ENCODE measurements at places on chromosomes 3 and 15.

DNA sequence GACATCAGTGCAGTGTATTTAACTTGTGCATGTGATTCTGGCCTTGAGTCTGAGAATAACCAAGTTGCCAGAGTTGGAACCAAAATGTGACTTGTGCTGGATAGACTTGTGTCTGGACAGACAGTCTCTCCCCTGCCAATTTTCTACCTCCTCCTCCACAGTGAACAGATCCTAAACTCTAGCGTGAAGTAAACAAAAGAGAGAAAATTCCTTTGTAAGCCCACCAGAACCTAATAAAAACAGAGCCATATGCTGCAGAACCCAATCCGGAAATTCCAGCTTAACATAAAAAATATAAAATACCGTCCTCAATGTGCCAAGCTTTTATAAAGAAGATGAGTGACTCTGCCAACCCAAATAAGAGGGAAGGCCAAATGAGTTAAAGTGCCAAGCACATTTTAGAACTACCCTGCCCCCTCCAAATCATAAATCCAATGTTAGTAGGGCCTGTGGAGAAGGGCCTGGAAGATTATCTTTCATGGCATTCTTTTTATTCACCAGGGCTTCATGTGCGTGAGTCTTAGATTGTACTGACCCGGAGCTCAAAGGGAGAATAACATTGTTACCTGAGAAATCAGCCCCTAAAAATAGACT lies 344.6 kb upstream of the PROK2 start:
- DNase-seq, result no peak

GRCh38 chr3:109532257-109533216 lies 195.2 kb upstream of the DPPA4 start:
- DNase-seq, result peak; percentile 19

- DNase-seq, result peak; percentile 41
Observed at GRCh38 chr3:186520957-186521842, 23.0 kb downstream of the CRYGS start.

DNA sequence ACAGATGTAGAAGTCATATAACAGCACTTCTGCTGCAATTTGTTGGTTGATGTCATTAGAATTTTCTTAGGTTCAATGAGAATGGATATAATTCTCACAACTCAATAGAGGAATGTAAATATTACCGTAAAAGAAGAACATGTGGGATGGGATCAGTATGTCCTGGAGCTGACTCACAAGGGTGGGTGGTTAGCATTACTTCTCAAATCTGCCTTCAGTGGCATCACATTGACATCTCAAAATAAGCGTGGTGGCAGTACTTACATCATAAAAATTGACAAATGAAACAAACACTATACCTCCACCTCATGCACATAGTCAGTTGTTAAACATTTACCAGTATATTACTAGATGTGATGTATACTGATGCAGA lies 1068.0 kb upstream of the CADM2 start:
- no peak for DNase-seq

DNA sequence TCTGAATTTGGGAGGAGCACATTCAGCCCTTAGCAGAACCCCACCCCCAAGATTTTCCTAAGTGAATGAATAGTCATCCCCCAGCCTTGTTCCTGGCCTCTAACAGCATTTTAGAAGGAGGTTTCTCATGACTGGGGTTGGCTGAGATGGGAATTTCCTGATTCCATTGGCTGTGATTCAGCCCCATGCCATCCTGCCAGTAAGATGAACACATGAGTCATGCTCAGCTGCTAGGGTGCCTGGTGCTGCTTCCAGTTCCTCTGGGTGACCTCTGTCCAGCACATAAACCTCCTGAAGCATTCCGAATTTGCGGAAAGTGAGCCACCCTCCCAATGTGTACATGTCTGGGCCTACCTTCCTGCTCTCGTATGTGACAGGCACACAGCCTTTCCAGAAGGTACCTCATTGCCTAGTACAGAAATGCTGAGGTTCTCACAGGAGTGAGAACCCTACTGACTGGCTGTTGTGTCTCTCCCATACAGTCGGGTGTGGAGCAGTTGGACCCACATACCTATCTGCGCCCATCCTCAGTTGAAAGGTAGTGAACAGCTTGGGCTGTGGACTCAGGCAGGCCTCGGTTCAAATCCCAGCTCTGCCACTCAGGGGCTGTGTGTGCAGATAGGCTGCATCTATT lies 91.7 kb downstream of the APBA2 start:
- no peak for DNase-seq

DNA sequence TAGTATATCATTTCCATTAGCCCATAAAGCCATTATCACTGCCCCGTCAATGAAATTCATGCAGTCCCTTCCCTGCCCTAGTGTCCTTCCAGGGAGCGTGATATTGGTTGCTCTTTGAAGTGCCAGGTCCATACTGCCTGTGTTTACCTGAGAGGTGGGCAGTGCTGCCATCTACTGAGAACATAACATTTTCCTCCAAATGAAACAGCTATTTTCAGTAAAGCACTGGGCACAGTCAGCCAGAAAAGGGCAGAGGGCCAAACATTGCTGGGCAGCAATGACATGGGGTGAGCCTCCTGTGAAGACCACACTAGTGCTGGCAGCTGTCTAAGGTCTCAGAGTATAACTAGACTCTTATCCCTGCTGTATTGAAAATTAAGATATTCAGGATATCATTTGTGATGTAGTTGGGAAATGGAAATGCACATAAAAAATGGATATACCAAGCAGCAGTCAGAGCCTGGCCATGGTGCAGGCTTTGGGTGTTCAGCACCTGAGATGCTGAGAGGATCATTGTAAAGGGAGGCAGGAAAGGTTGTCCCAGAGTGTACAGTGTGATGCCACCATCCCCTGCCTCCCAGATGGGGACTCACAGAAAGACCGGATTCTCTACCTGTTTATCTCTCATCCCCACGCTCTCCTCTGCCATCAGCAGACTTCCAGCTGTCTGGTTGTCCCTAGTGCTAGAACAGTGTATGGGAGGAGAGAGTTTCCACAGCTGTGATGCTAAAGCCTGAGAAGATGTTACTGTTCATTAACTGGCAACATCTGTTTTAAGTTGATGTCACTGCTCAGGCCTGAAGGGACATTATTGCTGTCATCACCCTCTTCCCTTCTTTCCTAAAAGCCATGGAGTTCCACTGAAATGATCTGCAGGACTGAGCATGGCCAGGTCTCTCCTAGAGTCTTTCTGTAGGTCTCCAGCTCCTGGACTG lies 108.8 kb downstream of the ARNT2 start:
- no peak for DNase-seq

- DNase-seq, result no peak
Observed at GRCh38 chr3:188568736-188569135, 414.8 kb downstream of the LPP start.

GRCh38 chr3:106582151-106582550 lies 713.3 kb upstream of the CBLB start:
- no peak for DNase-seq

DNA sequence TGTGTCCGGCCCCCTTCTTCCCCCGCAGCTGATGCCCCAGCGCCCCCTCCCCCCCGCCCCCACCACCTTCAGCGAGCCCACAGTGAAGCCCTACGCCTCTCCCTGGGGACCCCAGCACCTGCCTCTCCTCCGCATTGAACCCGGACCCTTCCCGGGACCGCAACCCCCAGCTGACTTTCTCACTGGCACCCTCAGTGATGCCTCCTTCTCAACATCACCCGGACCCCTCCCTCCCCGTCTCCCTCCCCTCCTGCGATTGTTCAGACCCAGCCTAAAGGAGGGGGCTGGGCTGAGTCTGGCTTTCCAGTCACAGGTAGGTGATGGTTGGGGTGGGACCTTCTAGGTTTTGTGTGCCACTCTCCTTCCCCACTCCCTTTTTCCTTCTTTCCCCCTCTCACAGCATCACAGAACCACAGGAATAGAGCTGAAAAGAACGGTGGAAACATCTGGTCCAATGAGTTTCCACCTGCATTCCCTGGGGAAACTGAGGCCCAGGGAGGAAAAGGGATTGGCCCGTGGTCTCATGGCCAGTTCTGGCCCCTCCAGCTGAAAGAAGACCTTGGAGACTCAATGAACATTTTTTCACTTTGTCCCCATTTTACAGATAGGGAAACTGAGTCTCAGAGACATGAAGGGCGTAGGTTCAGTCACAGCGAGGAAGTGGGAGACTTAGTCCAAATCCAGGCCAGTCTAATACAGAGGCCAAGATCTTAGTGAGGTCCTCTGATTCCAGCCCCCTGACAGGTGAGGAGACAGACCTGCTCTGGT lies 828 bp downstream of the CAND2 start:
- DNase-seq, result no peak

- no peak for DNase-seq
Observed at GRCh38 chr3:24160424-24161095, 215.5 kb downstream of the NR1D2 start.

DNA sequence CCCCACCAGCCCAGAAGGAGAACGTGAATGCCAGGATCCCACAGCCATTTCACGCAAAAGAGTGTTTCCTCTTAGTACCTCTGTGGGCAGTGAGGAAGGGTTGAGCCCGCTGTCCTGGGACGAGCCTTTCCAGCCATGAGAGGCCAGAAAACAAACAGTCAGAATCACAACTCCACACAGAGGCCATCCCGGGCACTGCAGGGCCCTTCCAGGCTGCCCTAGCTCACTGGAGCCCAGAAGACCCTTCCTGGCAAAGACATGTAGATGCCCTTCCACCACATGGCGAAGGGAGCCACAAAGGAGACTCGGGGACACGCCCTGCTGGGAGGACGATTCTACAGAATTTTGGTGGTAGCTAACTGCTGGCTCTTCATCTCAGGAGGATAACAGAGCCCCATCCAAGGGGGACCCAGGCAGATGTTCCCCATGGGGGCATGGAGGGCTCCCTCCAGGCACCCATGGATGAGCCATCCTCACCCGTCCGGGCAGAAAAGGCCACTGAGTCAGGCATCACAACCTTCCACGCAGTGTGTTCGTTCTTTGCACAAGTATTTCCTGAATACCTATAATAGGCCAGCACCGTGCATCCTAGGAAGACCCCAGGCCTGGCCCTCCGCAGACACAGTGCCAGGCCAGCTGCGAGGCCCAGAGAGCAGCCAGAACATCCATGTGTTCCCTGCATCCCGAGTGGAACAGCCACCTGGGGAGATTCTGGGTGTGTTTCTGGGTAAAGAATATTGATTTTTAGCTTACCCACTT lies 47.2 kb downstream of the SLC12A8 start:
- DNase-seq, result no peak

DNA sequence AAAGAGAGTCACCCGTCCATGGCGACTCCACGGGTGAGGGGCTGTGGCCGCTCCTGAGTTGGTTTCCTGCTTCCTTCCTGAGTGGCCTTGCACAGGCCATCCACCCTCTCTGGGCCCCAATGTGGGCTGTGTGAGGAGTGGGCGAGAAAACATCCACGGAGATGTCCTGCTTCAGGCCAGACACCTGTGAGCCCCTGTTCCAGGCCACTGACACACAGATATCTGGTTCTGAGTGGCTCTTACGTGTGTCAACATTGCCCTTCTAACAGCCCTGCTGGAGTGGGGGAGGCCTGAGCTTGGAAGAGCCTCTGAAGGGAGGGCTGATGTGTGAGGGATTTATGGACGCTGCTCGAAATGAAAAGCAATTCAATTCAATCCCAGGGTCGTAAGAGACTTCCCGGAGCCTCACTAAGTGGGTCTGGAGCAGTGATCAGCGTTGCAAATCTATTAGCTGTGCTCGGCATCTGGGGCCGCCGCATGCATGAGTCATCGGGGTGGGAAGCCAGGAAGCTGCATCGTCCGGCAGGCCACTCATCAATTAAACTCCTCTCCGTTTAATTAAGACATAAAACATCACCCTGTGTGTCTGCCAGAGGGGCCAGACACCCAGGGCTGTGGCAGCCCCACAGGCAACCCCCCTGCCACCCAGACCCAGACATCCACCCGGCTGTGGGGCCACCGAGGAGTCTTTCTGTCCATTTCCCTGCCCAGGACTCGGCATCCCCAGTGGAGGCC lies 20.0 kb upstream of the PRR23E start:
- DNase-seq, result no peak

GRCh38 chr15:48550822-48551525 lies 94.5 kb downstream of the FBN1 start:
- no peak for DNase-seq

DNA sequence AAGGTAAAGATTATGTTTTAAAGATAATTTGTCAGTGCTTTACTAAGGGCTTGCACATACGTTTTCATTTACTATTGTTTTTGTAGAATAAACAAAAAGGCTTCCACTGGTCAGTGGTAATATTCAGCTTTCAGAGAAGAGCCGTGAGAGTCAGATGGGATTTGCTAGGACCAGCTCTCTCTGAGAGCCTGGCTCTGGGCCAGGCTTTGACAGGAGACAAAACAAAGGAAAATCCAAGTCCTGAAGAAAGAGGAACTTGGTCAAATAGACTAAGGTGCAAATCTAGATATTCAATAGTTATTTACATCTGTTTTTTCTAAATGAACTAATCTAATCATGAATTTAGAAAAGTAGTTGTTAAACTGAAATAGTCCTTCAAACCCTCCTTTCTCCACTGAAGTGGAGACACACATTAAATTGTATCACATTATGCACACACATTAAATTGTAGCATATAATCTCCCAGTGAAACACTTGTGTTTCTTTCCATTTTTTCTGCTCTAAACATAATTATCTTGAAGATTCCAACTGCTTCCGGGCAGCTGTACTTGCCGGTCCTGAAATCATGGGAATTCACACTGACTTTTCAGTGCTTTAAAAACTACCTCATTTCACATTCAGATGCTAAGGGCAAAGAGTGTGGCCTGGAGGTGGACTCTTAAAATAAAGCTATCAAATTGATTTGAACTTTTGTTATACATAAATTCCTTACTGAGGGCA lies 55.1 kb upstream of the FILIP1L start:
- no peak for DNase-seq

- no peak for DNase-seq
Observed at GRCh38 chr3:8968375-8968882, 5.2 kb upstream of the RAD18 start.

DNA sequence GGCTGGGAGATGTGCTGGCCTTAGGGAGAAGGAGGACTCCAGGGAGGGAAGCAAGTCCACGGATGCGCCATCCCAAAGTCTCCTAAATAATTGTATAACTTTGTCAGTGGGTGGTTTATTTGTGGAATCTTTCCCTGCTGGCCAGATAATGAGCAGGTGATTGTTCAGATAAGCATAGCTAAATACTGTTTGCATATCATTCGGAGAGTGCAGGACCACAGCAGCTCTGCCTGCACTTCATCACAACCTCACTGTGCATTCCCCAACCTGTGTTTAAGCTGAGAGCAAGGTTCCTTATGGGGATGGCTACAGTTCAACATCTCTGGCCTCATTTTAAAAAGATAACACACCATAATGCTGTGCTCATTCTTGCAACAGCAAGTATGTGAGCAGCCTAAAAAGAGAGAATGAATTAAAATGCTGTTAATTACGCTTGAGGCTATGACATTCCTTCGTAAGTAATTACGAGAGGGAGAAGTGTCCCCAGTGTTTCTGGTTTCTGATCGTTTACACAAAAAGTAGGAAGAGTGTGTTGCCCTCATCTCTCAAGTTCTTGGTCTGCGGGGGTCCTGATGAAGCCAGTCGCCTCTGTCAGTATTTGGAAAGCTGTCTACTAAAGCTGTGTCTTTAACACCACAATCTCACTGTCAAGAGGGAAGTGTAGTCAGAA lies 272.0 kb upstream of the RORA start:
- DNase-seq, result no peak
